ENCODE measurements at places on chromosomes 5 and 9.

GRCh38 chr9:94865582-94866452 lies 139.3 kb downstream of the AOPEP start:
- no peak for DNase-seq

DNA sequence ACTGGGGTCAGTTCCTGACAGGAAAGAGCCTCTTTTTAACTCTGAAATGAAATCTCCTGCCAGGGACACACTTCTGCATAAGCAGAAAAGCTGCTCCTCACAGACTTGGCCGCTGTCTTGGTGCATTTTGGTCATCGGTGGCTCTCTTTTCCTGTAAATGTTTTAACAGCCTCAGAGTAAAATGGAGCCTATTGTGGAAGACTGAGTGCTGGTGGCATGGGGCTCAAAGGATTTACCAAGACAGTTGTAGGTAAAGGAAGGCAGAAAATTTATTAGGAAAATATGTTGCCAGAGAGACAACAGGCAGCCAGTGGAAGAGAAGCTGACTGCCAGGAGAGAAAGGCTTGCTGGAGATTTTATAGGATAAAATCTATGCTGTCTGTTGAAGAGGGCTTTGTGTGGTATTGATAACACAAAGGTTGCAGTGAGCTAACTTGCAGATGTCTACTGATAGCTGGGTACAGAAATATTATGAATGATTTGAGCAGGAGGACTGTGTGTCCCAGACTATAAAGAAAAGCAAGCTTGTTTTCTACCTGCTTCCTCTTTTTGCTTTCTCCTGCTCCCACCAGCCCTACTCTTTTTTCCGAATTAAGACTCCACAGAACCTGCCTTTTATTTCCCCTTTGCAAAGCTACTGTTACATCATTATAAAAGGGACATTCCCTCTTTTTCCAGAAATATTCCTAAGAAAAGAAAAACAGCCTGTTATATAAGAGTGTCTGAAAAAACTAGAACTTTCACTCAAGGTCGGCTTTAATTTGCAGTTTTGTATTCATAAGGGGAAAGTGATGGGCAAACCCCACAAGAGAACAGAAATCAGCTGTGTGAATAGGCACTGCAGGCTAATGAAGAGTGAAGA lies 27.9 kb upstream of the IFNA14 start:
- no peak for DNase-seq

GRCh38 chr9:124906966-124907365 lies 33.9 kb downstream of the GOLGA1 start:
- no peak for DNase-seq

DNA sequence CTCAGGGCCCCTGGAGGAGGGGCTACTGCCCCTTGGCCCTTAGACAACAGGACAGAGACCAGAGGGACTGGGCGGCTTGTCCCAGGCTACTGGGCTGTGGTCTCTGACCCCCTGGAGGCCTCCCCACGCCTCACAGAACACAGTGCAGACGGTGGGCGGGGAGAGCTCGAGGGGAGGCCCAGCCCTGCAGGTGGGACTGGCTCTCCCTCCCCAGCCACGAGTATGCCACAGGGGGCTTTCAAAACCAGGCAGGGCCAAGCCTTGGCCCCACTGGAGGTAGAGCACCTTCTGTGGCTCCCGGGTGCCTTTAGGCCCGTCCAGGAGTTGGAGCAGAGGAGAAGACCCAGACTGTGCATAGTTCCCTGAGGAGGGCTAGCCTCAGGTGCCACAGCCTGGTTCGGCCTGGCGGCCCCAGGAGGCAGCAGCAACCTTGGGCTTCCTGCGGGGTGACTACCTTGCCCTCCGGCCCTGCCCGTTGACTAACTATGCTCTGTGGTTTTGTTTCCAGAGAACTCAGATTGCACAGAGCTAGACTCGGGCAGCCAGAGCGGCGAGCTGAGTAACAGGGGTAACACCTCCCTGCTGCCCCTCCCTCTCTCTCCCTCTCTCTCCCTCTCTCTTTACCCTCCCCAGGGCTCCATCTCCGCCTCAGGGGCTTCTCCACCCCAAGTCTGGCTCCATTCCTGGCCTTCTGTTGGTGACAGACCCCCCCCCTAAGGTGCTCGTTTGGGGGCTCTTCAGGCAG lies 15.5 kb downstream of the CARD19 start:
- DNase-seq, result no peak

GRCh38 chr9:127974001-127974768 lies 6.6 kb downstream of the EEIG1 start:
- DNase-seq, result no peak

- DNase-seq, result no peak
These were observed 16.2 kb downstream of the DMGDH start for GRCh38 chr5:79053321-79053720.

GRCh38 chr9:129006328-129007034 lies 21.6 kb downstream of the SH3GLB2 start:
- peak; percentile 32 for DNase-seq

GRCh38 chr5:129917224-129917623 lies 13.0 kb downstream of the CHSY3 start:
- no peak for DNase-seq

DNA sequence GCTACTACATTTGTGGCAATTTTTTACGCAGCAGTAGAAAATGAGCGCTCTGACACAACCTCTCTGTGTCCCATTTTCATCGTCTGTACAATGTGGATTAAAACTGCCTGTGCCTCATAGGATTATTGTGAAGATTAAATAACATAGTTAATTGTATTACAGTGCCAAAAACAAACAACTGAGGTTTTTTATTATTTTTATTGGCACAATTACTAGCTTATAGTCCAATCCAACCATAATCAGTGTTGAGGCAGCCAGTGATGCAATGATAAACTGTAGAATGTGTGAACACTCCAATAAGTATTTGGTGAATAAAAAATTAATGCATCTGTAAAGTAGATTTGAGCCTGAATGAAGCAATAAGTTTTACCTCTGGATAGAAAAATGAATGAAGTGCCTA lies 588.3 kb downstream of the DNAH5 start:
- DNase-seq, result no peak

DNA sequence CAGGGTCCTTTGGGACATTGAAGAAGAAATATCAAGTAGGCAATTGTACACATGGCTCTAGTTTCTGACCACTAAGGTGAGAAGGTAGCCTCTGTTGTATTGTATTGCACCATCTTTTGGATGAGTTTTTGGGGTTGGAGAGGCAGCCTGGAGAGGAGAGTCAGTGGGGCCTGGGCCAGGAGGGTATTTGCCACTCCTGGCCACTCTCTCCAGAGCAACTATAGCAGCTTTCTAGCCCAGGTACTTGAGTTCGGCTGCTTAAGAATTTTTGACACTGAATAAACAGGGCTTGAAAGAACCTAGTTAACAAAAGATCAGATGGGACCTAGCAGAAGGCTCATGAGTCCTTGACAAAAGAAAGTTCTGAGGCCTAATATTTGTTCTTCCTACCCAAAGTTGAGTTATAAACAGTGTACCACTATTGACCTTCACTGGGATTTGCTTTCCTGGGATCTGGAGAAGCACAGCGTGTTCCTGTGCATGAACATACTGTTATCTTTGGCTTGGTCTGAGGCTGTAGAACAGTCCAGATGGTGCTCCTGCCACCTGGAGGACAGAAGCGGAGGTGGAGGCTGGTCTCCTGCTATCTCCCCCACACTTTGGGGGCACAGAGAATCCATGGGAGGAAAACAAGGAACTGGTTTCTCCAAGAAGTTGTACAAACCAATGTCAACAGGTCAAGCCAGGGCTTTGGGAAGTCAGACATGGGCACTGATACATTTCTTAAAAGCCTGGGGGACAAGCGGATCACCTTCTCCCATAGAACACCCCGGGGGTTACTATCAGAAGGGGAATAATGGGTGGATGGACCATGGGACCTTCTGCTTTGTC lies 110.4 kb upstream of the LIFR start:
- DNase-seq, result no peak

DNA sequence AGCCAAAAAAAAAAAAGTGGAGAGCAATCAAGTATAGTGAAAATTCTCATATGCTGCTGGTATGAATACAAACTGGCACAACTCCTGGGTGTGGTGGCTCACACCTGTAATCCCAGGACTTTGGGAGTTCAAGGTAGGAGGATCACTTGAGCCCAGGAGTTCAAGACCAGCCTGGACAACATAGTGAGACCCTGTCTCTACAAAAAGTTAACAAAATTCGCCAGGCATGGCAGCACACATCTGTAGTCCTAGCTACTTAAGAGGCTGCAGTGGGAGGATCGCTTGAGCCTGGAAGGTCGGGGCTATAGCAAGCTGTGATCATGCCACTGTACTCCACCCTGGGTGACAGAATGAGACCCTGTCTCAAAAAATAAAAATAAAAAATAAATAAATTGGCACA lies 51.7 kb downstream of the FNIP1 start:
- DNase-seq, result no peak

DNA sequence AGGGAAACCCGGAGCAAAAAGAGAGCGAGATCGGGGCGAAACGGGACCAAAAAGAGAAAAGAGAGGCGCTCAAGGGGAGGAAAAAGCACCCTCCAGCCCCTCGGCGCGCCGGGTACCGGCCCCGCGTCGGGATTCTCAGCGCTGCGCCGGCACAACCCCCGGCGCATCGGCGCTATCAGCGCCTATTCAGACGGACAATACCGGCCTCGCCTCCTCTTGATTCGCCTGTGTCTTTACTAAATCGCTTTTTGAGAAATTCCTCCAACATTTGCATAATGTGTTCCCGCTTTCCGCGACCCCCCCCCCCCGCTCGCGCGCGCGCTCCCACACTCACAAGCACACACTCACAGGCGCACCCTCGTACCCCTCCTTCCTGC lies 578 bp downstream of the LHX6 start:
- DNase-seq, result no peak

DNA sequence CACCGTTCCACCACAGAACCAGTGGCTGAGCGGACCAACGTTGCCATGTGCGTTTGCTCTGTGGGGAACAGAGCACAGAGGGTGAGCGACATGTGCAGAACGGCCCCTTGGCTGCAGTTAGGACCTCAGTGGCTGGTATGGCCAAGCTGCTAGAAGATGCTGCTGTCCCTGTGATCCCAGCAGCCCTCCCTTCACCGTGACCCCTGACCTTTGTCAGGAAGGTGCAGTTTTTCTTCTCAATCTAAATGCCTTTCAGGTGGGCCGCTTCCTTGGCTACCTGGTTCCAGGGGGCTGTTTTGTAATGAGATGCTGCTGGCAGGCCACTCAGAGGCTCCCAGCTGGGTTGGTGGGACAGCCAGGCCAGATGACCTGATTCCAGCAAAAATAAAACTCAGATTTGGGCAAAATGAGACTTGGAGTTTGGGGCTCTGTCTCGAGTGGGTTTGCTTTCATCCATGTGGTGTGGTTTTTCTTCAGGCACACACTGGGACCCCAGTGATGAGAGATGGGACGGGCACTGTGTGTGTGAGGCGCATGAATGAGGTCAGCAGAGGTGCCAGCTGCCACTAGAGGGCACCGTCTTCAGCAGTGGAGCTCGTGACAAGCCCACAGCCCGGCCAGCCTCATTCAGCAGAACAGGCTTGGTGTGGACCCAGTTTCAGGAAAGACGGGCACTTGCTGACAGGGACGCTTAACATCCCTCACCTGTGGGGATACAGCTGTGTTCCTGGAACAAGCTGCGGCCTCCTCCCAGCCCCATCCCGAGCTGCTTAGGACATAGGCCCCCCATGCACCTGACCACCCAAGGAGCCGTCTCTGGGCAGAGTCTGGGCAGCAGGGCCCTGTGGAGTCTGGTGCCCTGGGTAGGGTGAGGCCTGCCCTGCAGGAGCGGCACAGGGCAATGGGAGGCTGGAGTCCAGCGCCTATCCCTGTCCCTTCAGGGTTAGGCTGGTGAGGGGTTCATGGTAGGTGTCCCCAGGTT lies 4.1 kb downstream of the MRPS2 start:
- DNase-seq, result peak; percentile 29

DNA sequence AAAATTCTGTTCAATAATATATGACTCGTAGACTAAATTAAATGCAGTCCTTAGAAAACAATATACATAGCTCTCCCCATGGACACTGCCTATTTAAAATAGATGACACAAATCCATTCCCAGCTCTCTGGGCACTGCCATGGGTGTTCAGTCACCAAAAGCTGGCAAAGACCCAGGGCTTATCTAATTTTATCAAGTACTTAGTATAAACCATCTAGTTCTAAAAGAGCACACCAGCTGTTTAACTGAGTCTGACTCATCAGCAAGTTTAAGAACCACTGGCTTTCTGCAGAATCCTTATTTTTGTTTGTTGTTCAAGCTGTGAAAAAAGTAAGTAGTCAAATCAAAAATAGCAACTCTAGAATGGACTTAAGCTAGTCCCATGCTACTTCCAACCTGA lies 107.6 kb downstream of the PLPP1 start:
- DNase-seq, result no peak

DNA sequence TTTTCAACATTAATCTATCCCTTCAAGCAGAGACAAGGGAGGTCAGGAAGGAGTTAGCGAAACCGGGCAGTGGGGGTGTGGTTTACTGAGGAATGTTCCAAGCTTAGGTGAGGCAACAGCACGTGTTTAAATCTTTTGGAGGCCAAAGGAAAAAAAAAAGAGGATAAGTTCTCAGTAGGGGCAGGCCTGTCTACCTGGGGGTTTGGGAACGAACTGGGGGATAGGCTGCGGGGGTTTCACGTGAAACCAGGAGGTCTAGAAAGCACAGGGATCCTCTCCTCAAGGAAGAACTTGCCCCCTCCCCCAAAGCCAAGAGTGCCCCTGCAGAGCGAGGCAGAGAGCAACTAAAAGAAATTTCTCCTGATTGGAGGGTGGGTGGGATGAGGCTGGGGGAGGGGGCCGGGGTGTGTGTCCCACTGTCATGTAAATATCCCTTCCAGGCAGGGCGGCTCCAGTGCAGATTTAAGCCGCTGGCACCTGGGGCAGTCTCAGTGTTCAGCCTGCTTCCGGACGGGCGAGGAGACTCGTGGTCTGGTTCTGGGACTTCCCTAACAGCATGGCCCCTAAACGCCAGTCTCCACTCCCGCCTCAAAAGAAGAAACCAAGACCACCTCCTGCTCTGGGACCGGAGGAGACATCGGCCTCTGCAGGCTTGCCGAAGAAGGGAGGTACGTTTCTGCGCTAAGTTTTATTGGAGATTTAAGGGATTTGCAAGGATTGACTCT lies 5.5 kb upstream of the SET start:
- peak; percentile 18 for DNase-seq

DNA sequence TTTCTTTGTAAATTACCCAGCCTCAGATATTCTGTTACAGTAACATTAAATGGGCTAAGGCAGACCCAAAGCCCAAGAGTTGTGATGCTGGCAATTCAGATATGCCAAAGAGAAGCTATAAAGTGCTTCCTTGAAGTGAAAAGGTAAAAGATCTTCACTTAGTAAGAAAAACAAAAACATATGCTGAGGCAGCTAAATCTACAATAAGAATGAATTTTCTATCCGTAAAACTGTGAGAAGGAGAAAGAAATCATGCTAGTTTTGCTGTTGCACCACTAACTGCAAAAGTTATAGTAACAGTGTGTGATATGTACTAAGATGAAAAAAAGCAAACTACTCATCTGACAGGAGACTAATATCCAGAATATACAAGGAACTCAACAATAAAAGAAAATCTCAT lies 39.9 kb downstream of the FAM114A2 start:
- DNase-seq, result no peak

GRCh38 chr5:82749461-82749820 lies 327.8 kb downstream of the TMEM167A start:
- DNase-seq, result no peak

DNA sequence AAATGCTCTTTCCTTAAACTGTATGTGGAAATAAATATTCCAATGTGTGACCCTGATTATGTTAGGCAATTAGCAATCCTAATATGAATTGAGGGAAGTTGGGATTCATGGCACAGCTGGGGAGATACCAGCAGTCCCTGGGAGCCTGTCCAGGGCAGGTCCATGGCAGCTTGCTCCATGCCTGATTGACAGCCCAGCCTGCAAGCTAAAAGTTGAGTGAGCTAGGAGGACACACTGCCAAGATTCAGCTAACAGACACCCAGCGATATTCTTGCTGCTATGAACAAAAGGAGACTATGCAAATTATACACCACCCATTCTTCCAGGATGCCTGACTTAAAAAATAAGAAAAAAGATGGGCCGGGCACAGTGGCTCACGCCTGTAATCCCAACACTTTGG lies 6.2 kb downstream of the TGFBI start:
- DNase-seq, result no peak
